ENCODE measurements at places on chromosomes 7 and 10.

- no peak for DNase-seq
Measured at GRCh38 chr10:96266118-96266770, 5.1 kb downstream of the BLNK start.

DNA sequence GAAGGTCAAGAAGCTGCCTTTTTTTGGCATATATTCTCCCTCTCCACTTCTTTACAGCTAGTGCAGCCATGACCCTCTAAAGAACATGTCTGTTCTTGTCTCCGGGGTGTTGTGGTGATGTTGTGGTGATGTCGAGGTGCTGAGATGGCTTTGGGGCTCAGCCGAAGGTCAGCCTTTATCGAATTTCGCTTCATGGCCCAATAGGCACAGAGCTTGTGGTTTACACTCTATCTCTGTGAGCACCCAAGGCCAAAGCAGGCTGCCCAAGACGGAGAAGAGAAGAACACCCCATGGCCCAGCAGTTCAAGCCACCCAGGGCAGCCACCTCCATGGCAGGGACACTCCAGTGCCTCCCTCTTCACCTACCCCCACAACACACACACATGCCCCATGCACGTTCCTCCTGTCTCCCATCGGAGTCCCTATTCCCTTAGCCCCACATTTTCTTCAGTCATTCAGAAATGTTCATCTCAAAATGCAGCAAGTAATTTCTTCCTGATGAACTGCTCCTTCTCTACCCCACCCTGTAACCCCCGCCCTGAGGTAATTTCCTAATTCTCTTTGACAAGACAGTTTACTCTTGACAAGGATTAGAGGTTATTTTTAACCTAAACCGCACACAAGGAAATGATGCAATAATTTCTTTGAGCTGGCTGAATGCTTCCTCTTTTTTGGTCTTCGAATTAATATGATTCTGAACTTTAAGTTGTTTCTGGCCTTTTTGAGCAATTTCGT, 18.6 kb upstream of the ADRB1 start:
- DNase-seq = no peak

DNA sequence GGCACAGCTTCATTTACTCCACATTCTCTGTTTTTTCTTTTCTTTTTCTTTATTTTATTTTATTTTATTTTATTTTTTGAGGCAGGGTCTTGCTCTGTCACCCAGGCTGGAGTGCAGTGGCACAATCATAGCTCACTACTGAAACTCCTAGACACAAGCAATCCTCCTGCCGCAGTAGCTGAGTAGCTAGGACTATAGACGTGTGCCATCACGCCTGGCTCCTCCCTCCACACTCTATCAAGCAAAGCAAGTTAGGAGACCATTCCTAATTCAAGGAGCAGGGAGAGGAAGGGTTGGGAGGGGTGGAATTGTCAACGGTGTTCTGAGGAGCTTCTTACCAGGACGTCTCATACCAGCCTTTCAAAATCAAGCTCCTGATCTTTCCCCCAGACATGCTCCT, 52.4 kb downstream of the OAT start:
- DNase-seq = no peak

- DNase-seq = no peak
Measured at GRCh38 chr7:17015598-17016031, 133.8 kb upstream of the AGR3 start.

DNA sequence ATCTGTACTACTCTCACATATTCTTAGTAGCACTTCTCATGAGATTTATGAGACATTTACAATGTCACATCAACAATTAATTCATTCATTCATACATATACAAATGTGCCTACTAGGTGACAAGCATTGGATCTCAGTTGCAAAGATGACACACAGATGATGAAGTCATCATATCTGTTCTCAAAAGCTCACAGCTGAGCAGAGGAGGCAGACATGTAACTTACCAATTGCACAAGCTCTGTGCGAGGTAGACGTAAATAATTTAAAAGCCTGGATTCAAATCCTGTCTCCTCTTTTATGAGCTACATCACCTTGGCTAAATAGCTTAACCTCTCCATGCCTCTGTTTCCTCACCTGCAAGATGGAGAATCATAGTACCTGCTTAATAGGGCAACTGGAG, 109.4 kb upstream of the FAM133B start:
- DNase-seq = no peak

All from right kidney (tissue), 9 donors.